ENCODE measurements at places on chromosomes 3 and 15.

- DNase-seq: no peak
Measured at GRCh38 chr3:40532252-40532651, 7.5 kb downstream of the ZNF621 start.

DNA sequence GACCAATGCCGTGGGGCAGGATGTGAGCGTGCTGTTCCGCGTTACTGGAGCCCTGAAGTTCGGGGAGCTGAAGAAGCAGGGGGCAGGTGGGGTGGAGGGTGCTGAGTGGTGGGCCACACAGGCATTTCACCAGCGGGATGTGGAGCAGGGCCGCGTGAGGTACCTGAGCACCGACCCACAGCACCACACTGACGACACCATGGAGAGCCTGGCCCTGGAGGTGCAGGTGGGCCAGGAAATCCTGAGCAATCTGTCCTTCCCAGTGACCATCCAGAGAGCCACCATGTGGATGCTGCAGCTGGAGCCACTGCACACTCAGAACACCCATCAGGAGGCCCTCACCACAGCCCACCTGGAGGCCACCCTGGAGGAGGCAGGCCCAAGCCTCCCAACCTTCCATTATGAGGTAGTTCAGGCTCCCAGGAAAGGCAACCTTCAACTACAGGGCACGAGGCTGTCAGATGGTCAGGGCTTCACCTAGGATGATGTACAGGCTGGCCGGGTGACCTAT, 179.6 kb downstream of the TBC1D2B start:
- DNase-seq: no peak

GRCh38 chr3:119428538-119428937, 34.9 kb downstream of the TMEM39A start:
- no peak for DNase-seq

- no peak for DNase-seq
Measured at GRCh38 chr15:67085237-67085817, 19.9 kb downstream of the SMAD3 start.

DNA sequence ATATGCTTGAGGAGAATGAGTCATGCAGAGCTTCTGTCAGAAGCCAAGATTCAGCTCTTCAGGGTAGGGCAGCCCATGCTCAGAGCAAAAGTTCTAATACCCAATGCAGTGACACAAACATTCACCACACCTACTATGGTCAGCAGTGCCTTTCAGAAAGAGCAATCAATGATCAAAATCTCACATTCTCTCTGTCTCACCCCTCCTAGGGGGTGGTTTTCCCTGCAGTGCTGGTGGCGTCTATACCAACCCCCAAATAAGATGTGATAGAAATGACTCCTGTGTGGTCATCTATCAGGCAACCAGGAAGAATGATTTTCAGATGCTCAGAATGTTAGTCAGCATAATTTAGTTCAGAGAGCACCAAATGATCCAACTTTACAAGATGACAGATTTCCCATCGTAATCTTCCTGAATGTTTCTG, 385.3 kb downstream of the NTRK3 start:
- DNase-seq: no peak

DNA sequence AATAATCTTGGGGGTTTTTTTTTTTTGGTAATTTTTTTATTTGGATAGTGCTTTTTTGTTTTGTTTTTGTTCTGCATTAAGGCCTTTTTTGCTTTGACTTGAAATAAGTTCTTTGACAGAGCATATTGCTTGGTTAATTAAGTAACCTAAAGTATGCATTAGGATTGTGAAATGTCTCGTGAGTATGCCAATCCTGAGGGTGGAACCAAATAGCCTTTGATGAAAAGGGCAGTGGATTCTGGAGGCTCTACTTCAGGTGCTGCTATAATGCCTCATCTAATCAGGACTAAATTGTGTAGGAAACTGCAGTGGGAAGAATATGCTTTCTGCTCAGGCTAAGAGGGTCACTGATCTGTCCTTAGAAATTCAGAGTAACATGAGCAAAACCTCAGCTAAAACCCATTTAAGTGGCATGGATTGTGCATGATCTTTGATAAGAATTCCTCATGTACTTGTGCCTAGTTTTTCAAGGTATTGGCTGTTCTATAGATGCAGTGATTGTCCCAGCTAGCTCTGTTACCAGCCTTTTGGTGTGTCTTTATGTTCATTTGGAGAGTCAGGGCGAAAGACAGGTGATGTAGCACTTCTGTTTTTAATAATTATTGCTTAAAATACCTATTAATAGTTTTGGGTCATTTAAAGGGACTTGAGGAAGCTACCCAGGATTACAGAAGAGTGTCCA, 15.4 kb downstream of the CDV3 start:
- no peak for DNase-seq

DNA sequence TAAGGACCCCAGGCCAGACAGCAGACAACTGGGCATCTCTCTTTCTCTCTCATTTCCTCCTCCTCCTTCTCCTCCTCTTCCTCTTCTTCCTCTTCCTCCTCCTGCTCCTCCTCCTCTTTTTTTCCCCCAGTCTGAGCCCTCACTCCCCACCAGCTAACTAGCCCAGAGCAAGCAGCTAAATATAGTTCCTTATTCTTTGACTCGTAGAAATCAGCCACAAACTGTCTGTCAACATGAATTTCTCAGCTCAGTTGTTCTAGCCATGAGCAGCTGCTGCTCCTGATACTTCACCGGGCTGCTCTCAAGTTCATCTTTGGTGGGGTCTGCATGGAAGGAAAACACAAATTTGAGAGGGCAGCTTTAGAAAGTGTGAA, 19.2 kb upstream of the LOXL1 start:
- no peak for DNase-seq

GRCh38 chr3:173743516-173743915, 346.0 kb downstream of the NLGN1 start:
- no peak for DNase-seq

- DNase-seq: no peak
Measured at GRCh38 chr3:117603097-117603496, 893.5 kb downstream of the TUSC7 start.

DNA sequence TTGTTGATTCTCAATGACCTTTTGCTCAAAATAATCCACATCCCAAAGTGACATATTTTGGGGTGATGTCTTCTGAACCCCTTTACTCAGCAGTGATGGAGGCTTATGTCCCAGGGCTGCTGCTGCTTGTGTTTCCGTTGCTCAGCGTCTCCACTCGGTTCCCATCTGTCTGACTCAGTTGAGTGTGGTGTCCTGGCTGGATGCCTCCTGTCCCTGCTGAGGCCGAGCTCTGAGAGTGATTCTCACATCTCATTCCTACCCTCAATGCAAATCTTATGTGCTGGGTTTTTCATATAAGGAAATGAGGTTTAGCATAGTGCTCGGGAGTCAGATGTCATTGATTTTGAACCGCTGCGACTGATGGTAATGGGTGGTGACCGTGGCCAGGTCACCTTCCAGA, 247.4 kb downstream of the GABRG3 start:
- no peak for DNase-seq

GRCh38 chr3:107076946-107077345, 300.3 kb upstream of the CCDC54 start:
- no peak for DNase-seq

DNA sequence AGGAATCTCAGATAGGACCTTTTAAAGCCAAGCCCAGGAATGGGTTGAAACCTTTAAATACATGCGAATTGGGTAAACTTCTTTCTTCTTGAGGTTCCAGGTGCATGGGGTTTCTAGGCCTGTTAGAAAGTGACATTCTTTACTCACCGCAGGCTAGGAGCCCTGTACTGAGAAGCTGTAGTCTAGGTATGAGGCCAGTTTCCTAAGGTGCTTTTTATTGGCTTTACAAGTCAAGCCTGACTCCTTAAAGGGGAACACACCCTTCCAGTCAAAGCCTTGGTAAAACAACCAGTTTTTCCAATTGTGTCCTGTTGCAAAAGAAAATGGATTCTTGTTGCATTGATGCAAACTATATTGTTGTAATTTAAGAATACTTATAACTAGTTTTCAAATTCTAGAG, 76.1 kb upstream of the ATP11B start:
- DNase-seq: no peak

GRCh38 chr3:151210676-151211381, 7.8 kb upstream of the GPR171 start:
- no peak for DNase-seq

DNA sequence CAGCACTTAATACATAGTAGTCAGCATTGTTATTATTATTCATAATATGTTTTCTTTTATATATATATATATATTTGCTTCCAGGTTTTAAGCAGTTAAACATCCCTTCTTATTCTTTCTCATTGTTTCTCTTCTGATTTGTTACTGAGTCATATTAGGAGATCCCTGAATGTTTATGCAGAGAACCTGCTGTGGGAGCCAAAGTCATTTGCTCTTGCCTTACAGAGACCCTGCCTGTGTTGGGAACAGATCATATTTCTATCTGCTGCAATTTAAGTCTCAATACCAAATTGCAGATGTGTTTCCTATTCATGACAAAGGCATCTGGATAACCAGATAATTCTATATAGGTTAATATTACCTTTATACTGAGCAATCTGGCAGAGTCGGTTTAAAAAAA, 323.0 kb upstream of the UMPS start:
- DNase-seq: no peak

DNA sequence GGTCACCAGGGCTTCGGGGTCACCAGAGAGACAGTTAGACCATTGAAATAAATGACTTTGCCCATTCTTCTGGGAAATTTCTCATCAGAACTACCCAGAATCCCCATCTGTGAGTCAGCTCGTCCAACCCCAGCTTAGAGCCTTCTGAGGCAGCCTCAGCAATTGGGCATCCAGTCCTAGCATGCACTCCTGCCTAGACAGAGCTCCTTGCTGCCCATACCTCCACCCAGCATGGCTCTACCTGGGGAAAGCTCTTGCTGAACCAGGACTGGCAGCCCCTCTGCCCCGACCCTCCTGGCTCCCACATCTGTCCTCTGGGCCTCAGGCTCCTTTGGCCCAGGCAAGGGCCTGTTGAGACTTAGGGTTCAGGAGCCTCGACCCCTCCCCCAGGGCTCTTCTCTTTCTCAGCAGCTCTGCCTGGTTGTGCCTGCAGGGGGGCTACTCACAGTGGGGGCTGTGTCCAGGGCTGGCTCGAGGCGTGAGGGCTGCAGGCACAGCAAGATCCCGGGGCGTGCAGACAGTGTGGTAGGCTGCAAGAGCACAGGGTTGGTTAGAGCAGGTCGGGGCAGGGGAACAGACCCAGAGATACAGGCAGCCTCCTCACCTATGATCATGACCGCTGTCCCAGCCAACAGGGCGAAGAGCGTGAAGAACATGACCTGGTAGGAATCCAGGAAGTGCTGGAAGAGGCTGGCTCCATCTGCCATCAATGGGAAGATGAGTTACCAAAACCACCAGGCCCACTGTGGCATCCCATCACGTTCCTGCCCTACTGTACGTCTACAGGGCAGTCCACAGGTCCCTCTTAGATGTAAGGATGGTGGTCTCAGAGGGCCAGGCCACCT, 101.3 kb downstream of the NUP210 start:
- DNase-seq: no peak

DNA sequence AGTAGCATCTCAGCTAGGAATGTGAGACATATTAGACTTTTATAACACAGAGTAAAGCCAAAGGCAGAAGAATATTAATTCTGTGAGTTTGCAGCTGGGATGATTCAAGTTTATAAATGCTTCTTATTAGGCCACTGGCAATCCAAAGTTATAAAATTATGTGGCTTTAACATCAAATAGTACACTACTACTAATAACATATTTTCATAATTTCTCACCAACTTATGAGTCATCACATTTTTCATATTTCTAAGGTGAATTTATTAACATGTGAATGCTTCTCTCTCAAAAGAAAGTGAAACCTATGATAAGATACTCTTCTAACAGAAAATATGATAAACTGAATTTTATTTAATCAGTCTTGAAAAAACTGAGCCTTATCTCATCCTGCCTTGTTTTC, 1348.2 kb upstream of the ALCAM start:
- no peak for DNase-seq

DNA sequence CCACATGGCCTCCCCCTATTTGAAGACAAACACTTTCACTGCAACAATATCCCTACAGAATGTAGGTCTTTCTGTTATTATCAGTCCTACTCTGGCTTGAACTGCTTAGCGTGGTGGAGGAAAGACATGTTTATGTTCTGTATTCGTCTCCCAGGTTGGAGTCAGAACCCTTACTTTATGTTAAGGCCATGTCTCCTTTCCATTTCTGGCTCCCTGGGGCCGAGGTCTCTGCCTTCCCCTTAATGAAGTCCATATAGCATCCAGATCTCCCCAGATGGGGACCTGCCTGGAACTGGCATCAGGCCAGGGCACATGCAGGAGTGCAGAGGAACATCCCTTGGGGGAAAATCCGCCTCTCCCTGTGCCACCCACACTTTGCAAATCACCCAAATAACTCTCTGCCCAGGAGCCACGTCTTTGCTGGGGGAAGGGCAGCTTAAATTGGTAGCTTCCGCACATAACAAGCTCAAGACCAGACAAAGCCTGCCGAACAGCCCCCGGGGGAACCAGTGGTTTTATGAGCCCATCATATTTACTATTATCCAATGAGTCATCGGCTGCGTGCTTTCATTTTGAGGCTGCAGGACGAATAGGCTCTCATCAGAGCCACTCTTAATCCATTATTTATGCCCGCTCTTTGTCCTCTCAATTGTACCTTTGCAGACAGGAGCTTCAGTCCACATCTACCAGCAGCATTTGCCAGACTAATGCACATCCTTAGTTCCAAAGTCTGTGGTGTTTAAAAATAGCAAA, 237.0 kb downstream of the UACA start:
- no peak for DNase-seq

- no peak for DNase-seq
Measured at GRCh38 chr15:69459066-69459465, 6.4 kb downstream of the RPLP1 start.

GRCh38 chr15:65110676-65111292, 4.2 kb downstream of the UBAP1L start:
- no peak for DNase-seq

- no peak for DNase-seq
Measured at GRCh38 chr15:94582368-94582767, 351.0 kb downstream of the MCTP2 start.

DNA sequence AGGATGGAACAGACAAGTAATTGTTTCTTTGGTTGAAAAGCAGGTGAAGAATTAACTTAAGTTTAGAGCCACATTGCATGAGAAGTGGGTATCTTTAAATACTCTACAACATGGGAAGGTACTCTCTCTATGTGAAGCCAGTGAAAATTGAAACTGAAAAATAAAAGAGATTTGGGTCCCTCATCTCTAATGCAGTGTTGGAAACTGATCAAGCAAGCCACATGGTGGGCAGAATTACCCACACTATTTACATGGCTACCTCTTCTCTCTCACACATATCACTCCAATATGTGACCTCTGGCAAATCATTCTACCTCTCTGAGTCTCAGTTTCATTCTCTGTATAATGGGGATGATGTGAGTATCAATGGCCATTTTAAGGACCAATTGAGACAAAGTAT, 339.0 kb downstream of the IL5RA start:
- no peak for DNase-seq

Measured in right lung (tissue), 10 donors.